Progenitor cell of endocrine pancreas (in vitro differentiated cells): ENCODE measurements at places on chromosomes 4 and X. TPM values are rescaled to one million over a fixed set of nuclear protein-coding genes. Genes with fewer than 3 reads are reported as not detected.

DNA sequence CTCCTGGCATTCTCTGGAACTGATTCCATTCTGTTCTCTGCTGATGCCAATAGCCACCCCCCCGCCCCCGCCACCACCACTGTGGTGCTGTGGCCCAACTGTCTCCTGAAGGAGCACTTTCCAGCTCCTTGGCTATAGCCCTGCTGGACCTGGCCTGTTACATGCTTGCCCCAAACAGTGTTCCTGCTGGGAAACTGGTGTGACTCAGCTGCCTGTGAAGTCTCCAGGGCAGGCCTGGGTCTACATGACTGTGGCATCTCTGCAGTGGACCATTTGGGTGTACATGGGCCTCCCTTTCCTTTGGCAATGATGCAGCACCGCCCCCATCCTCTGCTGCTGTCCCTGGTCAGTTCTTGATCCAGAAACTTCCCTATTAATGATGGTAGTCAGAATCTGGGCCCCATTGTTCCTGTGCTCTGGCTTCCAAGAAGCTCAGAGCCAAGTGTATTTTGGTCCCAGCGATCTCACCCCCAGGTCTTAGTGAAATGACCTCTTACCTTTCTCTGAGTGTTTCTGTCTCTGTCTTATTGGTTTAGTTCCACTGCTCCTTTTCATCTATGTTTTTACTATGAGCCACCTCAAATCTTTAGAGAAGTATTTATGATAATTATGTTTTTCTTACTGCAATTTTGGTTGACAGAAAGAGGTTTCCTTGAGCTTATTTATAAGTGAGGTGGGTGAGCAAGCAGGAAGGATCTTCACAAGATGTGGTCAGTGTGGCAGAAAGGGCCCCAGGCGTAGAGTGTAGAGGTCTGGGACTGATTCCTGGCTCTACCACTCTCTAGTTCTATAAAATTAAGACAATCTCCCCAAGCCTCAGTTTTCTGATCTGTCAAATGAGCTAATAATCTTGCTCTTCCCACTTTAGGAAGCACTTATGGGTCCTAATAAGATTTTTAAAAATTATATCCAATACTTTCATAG lies 210.7 kb upstream of the EOLA2 start:
- DNase-seq: no peak

GRCh38 chr4:154506253-154506652 lies 14.7 kb upstream of the DCHS2 start:
- DNase-seq: no peak

DNA sequence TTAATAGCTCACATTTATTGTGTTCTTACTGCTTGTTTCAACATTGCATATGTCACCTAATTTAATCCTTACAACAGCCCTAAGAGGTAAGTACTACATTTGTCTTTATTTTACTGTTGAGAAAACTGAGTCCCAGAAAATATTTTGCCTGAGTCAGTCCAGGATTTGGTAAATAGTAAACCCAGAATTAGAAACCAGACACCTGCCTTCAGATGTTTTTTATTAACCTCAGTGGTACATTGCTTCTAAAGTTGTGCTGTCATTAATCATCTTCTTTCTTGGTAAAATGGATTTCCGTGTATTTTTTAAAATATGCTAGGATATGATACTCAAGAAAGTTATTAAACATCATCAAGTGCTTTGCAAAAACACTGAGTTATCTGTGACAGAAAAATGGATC lies 31.4 kb downstream of the USP53 start:
- no peak for DNase-seq

DNA sequence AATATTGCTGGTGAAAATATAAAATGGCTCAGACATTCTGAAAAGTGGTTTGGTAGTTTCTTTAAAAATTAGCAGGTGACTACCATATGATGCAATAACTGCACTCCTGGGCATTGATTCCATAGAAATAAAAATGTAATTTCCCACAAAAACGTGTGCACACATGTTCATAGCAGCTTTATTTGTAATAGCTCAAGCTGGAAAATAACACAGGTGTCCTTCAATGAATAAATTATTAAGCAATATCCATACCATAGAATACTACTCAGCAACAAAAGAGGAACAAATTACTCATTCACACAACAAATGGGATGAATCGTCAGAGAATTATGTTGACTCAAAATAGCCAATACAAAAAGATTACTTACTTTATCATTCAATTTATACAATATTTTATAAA lies 893.7 kb upstream of the SLIT2 start:
- no peak for DNase-seq

- no peak for DNase-seq
Observed at GRCh38 chr4:2332201-2332975, 70.5 kb upstream of the MXD4 start.

GRCh38 chrX:25523574-25524540 lies 508.1 kb upstream of the ARX start:
- DNase-seq: no peak

DNA sequence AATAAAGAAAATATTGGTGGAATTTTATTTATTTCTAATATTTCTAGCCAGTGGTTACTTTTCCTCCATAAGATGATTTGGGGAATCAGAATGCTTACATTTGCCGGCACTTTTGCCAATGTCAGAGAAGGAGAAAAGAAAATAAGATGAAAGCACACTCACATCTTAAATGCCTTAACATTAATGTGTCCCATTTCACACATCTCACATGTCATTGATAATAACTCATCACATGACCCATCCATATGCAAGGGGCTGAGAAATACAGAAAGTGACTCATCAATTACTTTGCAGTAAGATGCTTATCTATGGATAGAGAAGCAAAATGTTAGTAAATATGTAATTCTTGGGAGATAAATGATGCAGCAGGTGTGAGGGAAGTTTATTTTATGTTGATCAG lies 1531.0 kb downstream of the PCDH7 start:
- DNase-seq: no peak

- DNase-seq: no peak
Observed at GRCh38 chrX:87846956-87847355, 329.4 kb downstream of the KLHL4 start.

DNA sequence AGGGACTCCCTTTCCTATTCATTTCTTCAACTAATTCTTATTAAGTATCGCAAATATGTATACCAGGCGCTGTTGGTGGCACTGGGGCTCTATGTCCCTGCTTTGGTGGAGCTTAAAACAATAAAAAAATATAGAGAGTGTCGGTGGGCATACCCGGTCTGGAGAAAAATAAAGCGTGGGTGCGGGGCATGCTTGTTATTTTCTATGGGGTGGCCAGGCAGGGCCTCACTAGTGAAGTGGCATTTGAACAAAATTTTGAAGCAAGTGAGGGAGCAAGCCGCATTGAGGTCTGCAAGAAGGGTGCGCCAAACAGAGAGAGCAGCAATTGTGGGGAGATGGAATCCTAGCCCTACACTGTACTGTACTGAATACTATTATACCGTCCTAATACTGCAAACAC lies 565 bp upstream of the IDS start:
- DNase-seq: no peak

DNA sequence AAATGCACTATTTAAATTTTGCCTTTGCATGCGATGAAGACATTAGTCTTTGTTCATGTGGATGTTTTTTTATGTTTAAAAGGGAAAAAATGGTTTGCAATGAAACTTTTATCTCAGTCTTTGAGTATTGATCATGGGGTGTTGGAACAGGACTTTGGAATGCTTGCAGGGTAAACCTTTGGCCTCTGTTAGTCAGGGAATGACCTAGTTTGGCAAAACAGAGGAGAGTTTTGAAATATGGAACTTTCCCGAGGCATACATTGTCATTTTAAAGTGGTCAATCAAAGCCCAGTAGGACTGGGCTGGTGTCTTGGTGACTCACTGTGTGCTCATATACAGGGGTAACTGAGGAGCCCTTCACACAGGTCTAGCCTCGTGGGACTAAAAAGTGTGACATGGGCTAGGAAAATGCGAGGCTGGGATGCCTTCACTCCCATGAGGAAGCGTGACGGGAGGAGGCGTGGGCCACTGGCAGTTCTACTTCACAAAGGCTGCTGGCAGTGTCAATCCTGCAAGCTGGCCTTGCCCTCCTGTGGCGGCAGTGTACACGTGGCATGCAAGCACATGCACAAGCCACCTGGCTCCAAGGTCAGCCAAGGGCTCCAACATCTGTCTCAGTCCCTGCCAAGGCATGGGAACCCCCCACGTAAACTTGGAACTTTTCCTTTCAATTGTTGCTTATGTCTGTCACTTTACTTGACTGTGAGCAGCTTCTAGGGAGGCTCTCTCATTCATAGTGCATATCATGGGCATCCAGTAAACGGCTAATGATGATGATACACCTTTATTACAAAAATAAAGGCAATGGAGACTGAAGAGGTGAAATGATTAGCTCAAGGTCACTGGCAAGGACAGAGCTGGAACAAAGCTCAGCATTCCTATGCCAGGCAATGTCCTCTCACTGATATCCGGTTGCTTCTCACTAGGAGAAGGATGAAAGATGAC lies 5.2 kb upstream of the F11 start:
- DNase-seq: no peak

GRCh38 chrX:112967341-112967740 lies 126.7 kb upstream of the AMOT start:
- no peak for DNase-seq

DNA sequence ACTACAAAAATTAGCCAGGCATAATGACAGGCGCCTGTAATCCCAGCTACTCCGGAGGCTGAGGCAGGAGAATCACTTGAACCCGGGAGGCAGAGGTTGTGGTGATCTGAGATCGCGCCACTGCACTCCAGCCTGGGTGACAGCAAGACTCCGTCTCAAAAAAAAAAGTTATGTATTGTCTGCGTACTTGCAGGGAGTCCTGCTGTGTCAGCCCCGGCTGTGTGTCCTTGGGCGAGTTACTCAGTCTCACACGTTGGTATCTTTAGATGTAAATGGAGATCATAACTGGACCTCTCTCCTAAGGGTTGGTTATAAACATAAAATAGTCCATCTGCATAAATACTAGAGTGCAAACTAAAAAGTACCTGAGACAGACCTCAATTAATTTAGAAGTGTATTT lies 22.7 kb upstream of the TBC1D14 start:
- DNase-seq: no peak

DNA sequence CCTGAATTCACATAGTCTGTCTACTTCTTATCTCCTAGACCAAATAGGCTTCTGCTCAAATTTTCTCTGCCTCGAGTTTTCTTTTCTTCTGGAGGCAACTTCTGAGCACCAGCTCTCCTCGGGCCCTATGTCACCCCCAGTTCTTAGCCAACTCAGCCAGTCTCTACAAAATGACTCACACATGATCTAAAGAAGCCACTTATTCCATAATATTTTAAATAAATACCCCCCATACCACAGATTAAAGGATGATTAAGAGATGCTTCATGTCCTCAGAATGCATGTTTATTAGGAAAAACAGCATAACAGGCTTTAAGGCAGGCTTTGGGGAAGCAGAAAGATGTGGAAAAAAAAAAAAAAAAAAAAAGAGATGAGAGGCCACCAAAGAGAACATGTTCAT lies 36.6 kb upstream of the DDX53 start:
- no peak for DNase-seq

- DNase-seq: no peak
Observed at GRCh38 chrX:55109306-55109705, 20.5 kb downstream of the PAGE2 start.

DNA sequence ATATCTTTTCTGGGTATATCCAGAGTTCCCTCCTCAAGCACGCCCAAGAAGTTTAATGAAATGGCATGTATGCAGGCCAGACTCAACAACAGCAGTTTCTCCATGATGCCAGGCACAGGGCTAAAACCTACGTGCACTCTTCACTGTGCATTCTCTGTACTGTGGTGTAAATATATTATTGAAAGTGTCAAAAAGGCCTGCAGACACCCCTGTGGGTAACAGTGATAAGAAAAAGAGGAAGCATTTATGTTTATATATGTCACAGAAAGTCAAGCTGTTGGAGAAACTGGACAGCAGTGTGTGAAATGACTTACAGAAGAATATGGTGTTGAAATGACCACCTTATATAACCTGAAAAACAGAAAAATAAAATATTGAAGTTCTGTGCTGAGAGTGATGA lies 29.6 kb upstream of the DCAF8L1 start:
- DNase-seq: no peak

DNA sequence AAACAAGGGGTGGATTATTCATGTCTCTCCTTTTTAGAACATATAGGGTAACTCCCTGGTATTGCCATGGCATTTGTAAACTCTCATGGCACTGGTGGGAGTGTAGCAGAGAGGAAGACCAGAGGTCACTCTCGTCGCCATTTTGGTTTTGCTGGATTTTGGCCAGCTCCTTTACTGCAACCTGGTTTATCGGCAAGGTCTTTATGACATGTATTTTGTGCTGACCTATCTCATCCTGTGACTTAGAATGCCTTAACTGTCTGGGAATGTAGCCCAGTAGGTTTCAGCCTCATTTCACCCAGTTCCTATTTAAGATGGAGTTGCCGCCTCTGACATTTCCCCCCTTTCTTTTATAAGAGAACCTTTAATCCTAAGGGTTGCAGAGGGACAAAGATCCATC lies 45.8 kb downstream of the MGST2 start:
- no peak for DNase-seq

DNA sequence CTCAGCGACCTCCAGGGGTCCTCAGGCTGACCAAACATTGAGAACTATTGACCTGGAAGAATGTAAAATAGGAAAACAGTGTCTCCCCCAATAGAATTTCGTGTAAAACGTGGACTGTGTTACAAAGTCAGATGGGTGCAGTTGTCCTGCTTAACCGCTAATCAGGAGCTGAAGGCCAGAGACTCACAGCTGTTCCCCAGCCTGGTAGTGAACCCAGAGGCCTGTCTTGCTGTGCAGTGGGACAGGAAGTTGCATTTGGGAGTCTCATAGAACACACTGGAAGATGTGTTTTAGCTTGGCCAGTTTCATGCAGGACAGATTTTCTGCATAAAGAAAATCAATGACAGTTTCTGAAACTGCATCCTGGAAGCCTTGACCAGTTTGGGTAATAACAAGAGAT lies 151.5 kb downstream of the PTTG2 start:
- DNase-seq: no peak

DNA sequence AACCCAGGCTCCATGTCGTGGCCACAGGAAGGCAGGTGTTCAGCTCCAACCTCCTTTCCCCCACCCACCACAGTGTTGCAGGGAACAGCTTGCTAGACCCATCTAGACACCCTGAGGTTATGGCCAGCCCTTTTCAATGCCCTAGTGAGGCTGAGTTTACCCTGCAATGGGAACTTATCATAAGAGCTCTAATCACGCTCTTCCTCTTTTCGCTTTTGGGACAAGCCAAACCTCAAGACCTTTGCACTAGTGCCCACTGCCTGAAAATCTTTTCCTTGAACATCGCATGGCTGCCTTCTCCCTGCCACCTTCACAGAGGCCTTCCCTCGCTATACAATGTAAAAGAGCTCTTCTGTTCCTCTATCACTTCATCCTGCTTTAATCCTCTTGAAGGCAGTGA lies 2.4 kb upstream of the FGFBP2 start:
- DNase-seq: no peak

The WAS gene
- 0.62 and 1.2 TPM in 2 replicates for total RNA-seq

The ARX gene
- 4.5 and 5.8 TPM in 2 replicates for total RNA-seq

The MAGEA8 gene
- total RNA-seq: 0.22 TPM in 1 of 2 replicates, not detected in the other

The TRAPPC2 gene
- total RNA-seq: 22.6 and 23.4 TPM in 2 replicates

The CTSO gene
- total RNA-seq: 3.4 and 3.7 TPM in 2 replicates
